Stimulated activated CD4-positive, alpha-beta T cell treated with anti-CD3 and anti-CD28 coated beads, Interleukin-2, amount 100 ng/mL, for 48 hours (primary cell): ENCODE measurements at places on chromosomes 6 and 20.

DNA sequence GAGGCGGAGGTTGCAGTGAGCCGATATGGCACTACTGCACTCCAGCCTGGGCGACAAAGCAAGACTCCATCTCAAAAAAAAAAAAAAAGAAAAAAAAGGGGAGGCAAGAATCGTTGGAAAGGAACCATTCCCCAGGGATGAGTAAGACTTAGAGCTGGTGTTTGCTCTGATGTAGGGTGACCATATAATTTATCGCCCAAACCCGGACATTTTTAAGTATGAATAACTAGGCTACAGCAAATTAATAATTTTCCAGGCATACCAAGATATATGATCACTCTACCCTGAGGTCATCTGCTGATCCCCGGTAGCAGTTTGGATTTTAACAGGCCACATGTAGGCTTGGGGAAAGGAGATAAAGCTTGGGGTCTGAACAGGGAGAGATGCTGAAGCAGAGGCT lies 260.9 kb downstream of the BTBD9 start:
- DNase-seq, result no peak

GRCh38 chr20:25389401-25389857 lies 1.2 kb downstream of the ABHD12 start:
- no peak for DNase-seq

DNA sequence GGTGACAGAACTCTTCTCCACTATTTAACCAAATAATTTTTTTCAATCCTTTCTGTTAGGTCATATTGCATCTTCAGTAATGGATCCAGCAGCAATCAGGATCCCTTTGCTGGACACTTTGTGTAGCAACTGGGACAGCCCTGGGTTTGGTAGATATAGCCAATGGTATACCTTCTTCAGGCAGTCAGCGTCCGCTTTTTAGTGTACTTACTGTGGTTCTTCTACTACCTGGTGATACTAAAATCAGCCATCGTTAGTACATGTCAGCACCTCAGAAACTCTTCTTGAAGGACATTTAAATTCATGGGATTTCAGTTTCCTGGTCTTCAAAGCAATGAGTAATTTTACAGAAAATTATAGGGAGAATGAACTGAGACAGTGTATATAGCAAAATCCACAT lies 93.5 kb downstream of the ADGRG6 start:
- DNase-seq, result no peak

DNA sequence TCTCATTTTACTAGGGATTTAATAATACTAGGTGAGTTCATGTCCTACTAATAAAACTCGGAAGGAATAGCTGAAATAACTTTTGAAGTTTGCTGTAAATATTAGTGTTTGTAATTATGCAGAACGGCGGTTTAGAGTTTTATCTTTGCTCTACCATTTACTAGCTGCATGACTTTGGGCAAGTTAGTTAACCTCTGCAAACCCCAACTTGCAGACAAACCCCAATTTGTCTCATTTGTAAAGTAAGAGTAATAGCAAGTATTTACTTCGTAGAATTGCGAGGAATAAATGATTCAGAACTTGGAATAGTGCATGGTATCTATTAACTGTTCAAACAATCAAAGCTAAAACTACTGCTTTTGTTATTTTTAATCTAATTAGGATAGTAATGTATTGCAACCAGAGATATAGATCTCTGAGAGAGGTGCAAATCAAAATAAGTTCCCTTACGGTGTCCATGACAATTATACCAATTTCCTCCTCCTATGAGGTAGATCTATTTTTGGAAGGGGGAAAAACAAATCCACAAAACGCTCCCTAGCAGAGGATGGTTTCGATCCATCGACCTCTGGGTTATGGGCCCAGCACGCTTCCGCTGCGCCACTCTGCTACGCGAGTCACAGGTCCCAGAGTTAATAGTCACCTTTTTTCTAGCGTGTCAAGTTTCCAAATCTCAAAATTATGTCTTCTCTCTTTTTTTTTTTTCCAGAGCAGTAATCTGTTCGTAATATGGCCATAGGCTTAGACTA lies 35.1 kb upstream of the BTN3A2 start:
- peak; percentile 72 for DNase-seq

DNA sequence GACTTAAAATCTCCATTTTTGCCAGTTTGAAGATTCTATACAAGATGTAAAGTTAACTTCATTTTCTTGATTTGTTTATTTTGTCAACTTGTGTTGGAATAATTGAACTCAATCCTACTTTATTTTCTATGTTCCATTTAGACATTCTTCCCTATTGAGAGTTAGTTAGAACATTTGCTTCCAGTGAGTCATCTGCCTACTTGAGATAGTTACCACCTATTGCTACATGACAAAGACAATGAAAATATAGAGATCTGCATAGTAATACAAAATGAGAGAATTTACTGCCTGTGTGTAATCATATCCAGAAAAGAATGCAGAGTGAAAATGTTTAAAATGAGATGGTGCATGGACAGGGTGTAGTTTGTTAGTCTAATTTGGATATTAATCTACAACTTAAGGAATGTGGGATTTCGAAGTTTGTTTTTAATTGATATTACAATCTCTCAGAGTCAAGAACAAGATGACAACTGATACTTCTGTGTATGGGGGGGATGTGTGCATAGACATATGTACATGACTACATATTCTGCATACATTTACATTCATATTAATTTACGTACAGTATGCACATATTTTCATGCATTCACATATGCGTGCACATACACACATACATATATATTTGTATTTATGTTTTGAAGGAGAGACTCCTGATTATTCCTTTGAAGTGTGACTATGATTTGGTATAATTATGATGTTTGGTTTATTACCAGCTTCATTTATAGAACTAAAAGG lies 420.1 kb downstream of the NKAIN2 start:
- no peak for DNase-seq

DNA sequence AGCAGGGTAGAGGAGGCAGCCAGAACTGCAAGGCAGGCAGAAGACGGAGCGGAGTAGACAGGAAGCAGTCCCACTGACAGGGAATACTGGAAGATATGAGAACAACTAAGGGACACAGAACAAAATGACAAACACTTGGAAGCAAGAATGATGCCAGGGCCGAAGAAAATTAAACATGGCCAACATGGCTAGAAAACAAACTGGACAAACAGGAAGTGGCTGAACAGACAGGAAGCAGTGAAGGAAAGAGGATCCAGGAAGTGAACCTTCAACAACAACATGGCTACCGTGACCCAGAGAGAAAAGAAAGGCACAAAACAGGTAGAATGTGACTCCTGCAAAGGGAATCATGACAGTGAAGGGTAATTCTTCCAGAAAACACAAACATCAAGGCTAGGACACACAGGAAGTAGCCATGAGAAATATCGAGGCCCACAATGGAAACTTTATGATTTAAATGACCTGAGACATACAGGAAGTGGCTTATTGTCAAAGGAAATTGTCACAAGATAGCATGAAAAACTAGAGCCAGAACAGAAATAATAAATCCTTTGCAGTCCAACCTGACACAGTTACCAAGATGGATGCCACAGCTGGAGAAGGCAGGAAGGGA lies 9.1 kb downstream of the COL11A2 start:
- no peak for DNase-seq

DNA sequence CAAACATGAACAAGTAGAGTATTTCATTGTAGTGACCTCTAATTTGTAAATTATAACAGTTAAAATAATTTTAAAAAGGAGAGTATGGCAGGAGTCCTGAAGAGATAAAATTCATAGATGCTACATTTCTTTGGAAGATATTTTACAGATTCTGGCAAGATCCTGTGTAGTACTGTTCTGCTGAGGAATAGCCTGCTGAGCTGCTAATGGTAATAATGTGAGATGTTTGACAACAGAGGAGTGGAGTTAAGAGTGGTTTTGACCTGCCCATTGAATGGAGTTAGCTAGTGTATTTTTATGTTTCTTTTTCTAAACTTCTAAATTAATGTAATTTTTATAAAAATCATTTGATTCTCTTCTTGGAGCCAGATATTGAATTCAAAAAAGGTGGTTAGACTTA lies 11.8 kb downstream of the CLVS2 start:
- no peak for DNase-seq

GRCh38 chr6:122154155-122154554 lies 245.3 kb upstream of the HSF2 start:
- DNase-seq, result no peak

DNA sequence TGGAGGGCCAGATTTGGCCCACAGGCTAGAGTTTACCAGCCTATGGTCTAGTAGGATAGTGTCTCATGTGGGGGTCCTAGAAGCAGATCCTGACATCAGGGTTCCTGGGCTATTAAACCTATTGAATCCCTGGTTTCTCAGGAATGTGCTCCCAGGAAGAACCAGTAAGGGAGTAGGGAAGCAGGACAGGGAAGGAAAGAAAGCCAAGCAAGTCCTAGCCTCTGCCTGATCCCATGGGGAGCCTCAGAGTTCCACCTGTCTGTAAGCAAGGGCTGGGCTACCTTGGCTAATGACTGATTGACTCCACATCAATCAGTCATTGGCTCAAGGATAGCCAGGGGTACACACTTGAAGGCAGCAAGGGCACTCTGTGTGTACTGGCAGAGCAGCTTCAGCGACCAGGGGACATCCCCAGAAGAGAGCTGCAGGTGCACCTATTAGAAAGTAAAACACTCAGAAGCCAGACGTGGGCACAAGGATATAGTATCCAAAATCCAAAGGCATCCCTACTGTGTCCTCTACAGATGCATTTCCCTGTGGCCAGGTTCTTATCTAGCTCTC lies 309.5 kb downstream of the TSHZ2 start:
- no peak for DNase-seq

DNA sequence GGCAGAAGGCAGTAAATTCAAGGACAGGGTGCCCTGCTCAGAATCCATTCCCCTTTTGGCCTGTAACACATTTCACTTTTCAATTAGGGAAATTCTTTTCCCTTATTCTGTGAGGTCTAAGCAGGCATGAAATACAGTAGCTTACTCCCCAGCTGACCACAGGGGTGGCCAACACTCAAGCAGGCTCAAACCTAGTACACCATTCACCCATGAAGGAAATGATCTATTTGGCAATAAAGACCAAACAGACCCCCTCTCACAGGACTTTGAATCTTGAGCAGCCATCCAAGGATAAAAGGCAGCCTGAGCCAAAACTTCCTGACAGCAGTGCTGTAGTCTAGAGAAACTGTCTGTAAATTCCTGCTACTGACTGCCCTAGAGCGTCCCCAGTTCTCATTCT lies 17.7 kb downstream of the PDSS2 start:
- DNase-seq, result no peak

DNA sequence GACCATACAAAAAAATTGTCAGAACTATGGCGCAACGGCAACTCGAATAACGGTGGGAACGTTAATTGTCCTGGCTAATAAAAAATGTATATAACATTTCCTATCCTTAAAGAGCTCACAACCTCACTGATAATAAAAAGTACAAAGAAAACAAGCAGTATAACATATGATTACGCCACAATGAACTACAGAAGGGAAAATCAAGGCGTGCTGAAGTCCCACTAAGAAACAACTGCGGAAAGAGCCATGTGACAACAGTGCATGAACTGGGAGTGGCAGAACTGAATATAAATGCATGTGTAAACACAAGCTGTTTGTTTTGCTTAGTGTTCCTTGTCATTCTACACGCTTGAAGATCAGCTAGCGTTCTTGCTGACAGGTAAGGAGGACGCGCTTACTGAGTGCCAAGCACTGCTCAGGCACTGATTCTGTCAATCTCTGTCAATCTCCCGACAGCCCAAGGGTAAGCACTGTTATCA lies 466 bp upstream of the PSMB1 start:
- no peak for DNase-seq

DNA sequence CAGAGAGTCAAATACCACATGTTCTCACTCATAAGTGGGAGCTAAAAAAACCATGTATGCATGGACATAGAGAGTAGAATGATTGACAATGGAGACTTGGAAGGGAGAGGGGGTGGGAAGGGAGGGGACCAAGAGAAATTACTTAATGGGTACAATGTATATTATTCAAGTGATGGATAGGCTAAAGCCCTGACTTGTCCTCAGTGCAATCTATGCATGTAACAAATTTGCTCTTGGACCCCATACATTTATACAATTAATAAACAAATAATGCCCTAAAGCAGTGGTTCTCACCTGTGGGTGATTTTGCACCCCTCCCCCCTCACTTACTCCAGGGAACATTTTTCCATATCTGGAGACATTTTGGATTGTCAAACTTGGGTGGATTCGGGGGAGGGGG lies 33.5 kb upstream of the NEDD9 start:
- no peak for DNase-seq

- peak; percentile 2 for DNase-seq
Measured at GRCh38 chr20:43191946-43192863, 2.5 kb upstream of the PTPRT start.

DNA sequence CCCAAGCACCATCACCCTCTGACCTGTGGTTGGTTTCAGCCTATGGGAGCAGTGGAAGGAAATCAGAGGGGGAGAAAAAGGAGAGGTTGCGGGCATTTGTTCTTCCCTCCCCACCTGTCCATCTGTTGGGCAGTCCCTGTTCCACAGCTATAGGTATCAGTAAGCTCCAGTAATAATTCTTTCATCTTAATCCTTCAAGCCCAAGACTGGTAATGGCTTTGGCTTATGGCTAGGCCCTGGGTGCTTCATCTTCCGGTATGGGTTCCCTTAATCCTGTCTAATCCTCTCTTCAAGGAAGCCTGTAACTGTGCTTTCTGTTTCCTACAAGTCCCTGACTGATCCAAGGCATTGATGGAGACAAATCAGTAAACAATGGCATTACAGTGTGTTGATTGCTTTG lies 42.2 kb upstream of the STK35 start:
- no peak for DNase-seq
